Substantia nigra (tissue), 51 donors: ENCODE measurements at places on chromosomes 5 and 9.

DNA sequence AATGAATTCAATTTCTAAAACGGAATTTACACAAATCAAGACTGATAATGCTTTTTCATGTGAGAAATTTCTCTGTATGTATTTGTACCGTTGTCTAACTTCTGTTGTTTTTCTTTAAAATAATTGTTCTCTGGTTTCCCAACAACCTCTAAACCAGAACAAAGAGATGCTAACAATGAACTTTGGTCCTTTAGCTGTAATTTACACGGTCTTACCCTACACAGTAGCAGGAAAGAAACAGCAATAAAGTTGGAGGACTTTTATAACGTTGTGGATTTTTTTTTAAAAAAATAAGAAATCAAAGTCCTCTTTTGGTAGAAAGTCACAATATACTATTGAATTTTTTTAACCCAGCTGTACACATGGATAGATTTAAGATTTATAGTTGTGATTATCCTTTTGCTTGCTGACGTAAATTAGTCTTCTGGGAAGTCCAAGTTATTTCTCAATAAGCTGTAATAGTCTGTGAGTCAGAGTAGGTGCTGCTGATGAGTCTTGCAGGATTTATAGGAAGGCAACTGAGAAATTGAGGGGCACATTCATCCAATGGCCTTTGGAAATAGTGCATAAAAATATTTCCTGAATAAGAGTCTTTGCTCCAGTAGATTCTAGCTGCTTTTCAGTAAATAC is 76.8 kb upstream of the PCSK1 start:
- no peak for DNase-seq

DNA sequence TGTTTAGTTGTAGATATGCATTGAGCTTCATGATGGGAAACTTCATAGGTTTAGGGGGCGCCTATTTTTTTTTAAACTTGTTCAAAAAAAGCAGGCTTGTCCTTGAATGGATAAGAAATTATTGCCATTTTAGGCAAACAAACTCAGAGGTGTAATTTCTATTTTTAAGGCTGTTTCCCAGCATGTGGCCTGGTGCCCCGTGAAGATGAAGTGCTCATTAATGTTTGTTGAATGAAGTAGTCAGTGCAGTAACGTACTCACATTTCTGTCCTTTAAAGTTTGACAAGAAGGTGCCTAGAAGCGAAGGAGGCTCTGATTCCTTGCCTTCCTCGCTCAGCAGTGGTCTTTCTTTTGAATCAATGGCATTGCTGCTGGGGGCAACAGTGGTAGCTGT is 54.3 kb downstream of the ZNF618 start:
- no peak for DNase-seq

DNA sequence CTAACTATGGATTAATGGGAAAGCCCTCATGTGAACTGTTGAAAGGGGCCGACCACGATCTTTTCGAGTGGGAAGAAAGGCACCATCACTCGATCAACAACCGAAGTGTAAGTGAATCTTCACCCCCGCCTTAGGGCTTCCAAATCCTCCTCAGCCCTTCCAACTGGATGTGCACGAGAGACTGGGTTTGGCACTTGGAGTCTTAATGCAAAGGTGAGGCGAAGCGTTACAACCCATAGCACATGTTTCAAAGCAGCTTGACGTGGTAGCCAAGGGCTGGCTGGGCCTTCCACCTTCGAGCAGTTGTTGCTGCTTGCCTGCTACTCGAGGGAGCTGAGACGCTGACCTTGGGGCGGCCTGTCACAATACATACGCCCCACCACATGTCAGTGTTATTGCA is 5.7 kb upstream of the LCN9 start:
- DNase-seq, result no peak

- DNase-seq, result no peak
Measured at GRCh38 chr5:137315534-137316345, 183.4 kb downstream of the SPOCK1 start.

DNA sequence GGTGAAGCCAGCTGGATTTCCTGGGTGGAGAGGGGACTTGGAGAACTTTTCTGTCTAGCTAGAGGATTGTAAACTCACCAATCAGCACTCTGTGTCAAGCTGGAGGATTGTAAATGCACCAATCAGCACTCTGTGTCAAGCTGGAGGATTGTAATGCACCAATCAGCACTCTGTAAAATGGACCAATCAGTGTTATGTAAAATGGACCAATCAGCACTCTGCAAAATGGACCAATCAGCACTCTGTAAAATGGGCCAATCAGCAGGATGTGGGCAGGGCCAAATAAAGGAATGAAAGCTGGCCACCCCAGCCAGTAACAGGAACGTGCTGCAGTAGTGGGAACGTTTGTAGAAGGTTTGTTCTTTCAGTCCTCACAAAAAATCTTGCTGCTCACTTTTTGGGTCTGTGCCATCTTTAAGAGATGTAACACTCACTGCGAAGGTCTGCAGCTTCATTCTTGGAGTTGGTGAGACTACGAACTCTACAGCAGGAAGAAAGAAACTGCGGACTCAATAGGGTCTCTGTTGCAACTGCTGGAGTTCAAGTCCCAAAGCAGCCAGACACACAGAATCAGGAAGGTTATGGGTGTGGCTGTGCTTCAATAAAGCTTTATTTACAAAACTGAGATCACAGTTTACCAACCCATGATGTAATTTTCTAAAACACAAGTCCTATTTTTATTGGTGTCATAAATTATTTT is 145.7 kb upstream of the ERCC6L2 start:
- DNase-seq, result no peak

DNA sequence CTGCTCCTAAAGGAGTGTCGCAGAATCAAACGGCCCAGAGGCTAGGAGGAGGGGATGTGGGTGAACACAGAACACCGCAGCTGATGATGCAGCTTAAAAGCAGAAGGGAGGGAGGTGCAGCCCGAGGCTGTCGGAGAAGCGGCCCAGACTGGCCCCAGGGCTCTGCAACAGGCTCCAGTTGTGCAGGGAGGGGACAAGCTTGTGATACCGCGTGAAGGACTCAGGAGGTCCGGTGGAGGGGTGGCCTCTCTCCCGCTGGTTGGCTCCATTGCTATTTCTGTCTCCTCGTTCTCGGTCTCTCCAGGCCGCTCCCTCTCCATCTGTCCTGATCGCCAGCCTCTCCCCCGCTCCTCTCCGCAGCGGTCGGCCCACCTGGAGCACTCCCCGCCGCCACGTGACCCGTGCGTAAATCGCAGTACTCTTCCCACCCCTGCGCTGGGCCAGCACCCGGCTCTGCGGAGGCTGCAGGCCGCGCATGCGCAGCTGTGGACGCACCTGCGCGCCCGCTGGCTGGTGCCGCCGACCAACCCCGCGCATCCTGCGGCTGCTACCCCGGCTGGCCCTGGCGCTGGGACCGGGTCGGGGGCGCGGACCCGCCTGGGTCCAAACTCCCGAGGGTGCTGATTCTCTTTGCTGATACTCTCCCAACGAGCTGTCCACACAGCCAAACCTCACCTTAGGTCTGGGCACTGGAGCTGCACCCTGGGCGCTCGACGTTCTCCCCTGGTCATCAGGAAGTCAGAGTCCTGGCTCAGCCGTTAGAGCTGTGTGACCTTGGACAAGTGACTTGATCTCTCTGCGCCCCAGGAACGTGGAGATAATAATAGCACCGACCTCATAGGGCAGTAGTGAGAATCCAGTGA is 3.7 kb upstream of the STXBP1 start:
- DNase-seq, result peak; percentile 56

GRCh38 chr9:89657295-89657694 is 52.5 kb downstream of the GADD45G start:
- no peak for DNase-seq

GRCh38 chr9:128846680-128847030 is 17.1 kb upstream of the SPOUT1 start:
- DNase-seq, result no peak

- no peak for DNase-seq
Measured at GRCh38 chr5:146440870-146441495, 6.2 kb upstream of the TCERG1 start.
